ENCODE measurements at places on chromosomes 11 and 22. TPM values are rescaled to one million over a fixed set of nuclear protein-coding genes. Genes with fewer than 3 reads are reported as not detected.

Gene HEPHL1
- not detected for total RNA-seq

Gene RGL4
- total RNA-seq = not detected

Gene MUC5AC
- total RNA-seq = 1,253 TPM

Gene MFNG
- 11.2 TPM for total RNA-seq

Gene RIC3
- total RNA-seq = 29.5 TPM

Gene TSPAN32
- not detected for total RNA-seq

Gene BDNF
- total RNA-seq = 0.29 TPM

Gene XKR3
- not detected for total RNA-seq

Gene CPSF7
- 249 TPM for total RNA-seq

Gene ST14
- 104 TPM for total RNA-seq

Gene SYT8
- total RNA-seq = 0.87 TPM

Gene USP2
- total RNA-seq = 2.3 TPM

Gene ZP1
- not detected for total RNA-seq

Gene SLC16A8
- not detected for total RNA-seq

Gene OR8G5
- not detected for total RNA-seq

Gene KDM4E
- total RNA-seq = not detected

Gene DEPDC7
- 1.2 TPM for total RNA-seq

Gene POTEH
- total RNA-seq = not detected

Gene OR56A1
- total RNA-seq = not detected

Gene SLCO2B1
- total RNA-seq = 22.6 TPM

Gene C22orf42
- total RNA-seq = not detected

Gene FAM76B
- 76.2 TPM for total RNA-seq

Gene PVALB
- total RNA-seq = not detected

Gene FAM111B
- 37.9 TPM for total RNA-seq

Gene OR51E2
- 0.37 TPM for total RNA-seq

Gene VPREB1
- not detected for total RNA-seq

Gene SHANK3
- 2.5 TPM for total RNA-seq

Gene HDHD5
- total RNA-seq = 36.2 TPM

Gene UPK3A
- not detected for total RNA-seq

Gene MRE11
- total RNA-seq = 26.4 TPM

Gene DDIAS
- total RNA-seq = not detected

Gene ANO9
- 40.2 TPM for total RNA-seq

Gene TTC36
- total RNA-seq = not detected

Gene OR52K1
- total RNA-seq = not detected

Gene HEPN1
- total RNA-seq = not detected

Gene LMO2
- 12.3 TPM for total RNA-seq

Gene OR8A1
- not detected for total RNA-seq

Gene RIMBP3B
- not detected for total RNA-seq

Gene P4HA3
- total RNA-seq = not detected

Gene E2F8
- 0.89 TPM for total RNA-seq

Gene CASP12
- total RNA-seq = 8.5 TPM

Gene NPTXR
- 1.2 TPM for total RNA-seq

Gene APOA5
- not detected for total RNA-seq

Gene GGT5
- 48.8 TPM for total RNA-seq

Gene NCAM1
- total RNA-seq = 67.7 TPM

Gene CDHR5
- total RNA-seq = 7.9 TPM

Gene CBLIF
- 1,608 TPM for total RNA-seq

Gene PHOX2A
- not detected for total RNA-seq

Gene APOA4
- 278 TPM for total RNA-seq

Gene PANX3
- not detected for total RNA-seq

Gene ABCC8
- 69.6 TPM for total RNA-seq

Data from stomach (tissue), 19 donors.